ENCODE measurements at places on chromosomes 7 and 10.

GRCh38 chr10:88292185-88292514, 291.0 kb downstream of the RNLS start:
- DNase-seq: no peak

DNA sequence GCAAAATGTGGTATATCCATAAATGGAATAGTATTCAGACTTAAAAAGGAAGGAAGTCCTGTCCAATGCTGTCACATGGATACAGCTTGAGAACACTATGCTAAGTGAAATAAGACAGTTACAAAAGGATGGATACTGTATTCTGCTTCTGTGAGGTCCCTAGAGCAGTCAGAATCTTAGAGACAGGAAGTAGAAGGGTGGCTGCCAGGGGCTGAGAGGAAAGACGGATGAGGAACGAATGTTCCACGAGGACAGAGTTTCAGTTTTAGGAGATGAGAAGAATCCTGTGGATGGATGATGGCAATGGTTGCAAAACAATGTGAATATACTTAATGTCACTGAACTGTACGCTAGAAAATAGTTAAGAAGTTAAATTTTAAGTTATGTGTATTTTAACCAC, 3.8 kb downstream of the PRKCQ start:
- no peak for DNase-seq

DNA sequence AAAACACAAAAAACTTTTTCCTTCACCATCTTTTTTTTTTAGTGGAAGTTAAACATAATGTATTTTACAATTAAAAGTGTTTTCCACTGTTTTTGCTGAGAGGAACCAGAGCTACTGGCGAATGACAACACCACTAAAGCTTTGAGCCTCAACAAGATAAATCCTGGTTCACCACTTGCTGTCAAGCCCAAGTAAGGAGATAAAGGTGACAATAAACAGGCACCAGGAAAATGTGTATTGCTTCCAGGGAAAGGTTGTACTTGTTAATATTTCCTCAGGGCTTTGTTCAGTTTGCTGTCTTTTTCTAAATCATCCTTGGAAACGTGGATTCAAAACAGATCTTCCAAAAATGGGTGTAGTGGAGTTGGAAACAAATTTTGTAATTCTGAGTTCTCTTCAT, 109.9 kb upstream of the ANKRD30A start:
- DNase-seq: no peak

DNA sequence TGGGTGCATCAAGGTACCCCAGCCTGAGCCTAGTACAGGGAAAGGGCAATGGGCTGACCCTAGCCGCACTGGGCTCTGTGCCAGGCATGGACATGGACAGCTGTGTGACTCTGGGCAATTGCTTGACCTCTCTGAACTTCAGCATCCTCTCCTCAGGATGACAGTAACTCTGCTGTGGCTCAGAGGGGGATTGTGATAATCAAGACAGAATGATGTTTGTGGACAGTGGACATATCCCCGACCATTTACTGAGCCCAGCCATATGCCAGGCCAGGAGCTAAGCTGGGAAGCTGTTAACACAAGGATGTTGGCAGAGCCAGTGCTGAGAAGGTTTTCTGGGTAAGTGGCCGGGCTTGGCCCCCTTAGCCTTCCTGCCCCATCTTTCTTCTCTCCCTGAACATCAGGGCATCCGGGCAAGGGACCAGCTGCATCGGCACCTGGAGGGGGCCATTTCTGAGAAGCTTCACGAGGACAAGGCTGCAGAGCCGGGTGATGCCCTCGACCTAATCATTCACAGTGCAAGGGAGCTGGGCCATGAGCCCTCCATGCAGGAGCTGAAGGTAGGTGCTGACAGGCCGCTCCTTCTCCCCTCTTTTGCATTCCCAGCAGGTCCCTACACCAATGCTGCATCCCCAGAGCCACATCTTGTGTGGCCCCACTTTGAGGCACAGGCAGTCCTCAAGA, 3.5 kb downstream of the CYP26C1 start:
- no peak for DNase-seq

GRCh38 chr10:88312855-88313254, 270.3 kb downstream of the RNLS start:
- DNase-seq: no peak

GRCh38 chr10:103850572-103850895, 4.8 kb downstream of the SH3PXD2A start:
- no peak for DNase-seq

- no peak for DNase-seq
Observed at GRCh38 chr7:131106681-131107336, 220.9 kb upstream of the MKLN1 start.

GRCh38 chr10:68829521-68829920, 2.2 kb downstream of the STOX1 start:
- DNase-seq: no peak

DNA sequence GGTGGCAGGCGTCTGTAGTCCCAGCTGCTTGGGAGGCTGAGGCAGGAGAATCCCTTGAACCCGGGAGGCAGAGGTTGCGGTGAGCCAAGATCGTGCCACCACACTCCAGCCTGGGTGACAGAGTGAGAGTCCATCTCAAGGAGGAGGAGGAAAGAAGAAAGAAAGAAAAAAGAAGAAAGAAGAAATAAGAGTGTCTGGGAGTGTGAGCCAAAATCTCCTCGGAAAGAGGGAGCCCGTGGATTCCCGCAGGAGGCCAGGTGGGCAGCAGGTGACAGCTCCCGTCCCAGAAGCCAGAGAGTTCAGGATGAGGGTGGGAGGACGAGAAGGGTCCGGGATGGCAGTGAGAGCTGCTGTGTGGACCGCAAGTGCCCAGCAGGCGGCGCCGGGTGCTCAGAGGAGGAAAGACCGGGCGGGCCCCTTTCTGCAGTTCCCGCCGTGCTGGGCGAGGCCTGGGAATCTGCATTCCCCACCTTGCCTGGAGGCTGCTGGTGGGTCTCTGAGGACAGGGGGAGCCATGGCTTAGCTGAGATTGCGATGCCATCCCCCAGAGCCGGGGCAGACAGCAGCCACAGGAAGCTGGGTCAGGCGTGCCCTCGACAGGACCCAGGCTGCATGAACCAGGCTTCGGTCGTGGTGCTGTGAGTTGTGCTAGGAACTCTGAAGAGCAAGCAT, 17.1 kb upstream of the AMZ1 start:
- no peak for DNase-seq

GRCh38 chr7:44823255-44823781, 24.6 kb downstream of the H2AZ2 start:
- DNase-seq: no peak

GRCh38 chr7:33750177-33750576, 155.2 kb upstream of the BMPER start:
- DNase-seq: no peak

GRCh38 chr7:7816084-7816483, 97.7 kb upstream of the RPA3 start:
- DNase-seq: no peak

- DNase-seq: peak; percentile 55
Observed at GRCh38 chr10:110681023-110681681, 37.0 kb downstream of the RBM20 start.

GRCh38 chr7:150978126-150978789, at the start of gene KCNH2:
TSS of gene KCNH2 (minus strand) at chr7:150978321. CDS start at chr7:150977913, 408 bp downstream.
- peak; percentile 69 for DNase-seq

DNA sequence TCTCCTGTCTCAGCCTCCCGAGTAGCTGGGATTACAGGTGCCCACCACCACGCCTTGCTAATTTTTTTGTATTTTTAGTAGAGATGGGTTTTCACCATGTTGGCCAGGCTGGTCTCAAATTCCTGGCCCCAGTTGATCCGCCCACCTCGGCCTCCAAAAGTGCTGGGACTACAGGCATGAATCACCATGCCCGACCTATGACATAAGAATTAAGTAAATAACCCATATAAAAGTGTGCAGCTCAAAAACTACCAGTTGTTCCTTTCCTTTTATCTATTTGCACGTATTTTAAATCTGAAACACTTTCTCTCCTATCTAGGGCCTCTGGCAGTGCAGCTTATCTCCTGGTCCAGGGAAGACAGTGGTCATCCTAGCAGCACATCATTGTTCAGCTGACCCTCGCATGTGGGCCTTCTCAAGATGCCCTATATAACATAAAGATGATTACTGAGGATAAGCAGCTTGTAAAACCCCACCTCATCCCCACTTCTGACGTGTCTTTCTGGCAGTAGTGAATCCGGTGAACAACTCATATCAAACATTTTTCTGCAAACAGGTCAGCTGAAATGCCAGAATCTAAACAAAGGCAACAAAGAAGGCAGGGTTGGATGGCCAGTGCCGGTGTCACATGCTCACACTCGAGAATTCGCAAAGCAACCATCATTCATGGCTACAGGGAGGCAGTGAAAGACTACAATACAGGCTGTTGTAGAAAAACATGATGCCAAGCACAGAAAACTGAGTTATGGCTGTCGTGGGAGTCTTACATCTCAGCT, 36.0 kb upstream of the KCNIP2 start:
- DNase-seq: no peak

- DNase-seq: no peak
Observed at GRCh38 chr10:107474650-107475049, 310.1 kb upstream of the SORCS1 start.

DNA sequence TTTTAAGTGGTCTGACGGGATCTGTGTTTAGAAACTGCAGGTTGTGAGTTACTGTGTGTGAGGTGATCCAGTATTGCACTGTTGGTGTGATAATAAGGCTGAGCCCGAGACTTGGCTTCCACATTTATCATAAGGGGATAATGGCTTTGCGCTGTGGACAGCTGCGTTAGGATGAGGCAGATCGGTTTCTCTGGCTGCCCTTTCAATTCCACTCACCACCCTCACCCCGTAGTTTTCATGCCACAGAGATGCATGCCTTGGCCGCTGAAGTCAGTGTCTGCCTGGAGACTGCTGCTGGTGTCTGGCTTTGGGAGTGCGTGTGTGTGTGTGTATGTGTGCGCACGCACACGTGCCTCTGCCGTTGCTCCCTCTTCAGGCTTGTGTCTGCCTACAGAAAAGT, 273.0 kb downstream of the CCDC3 start:
- DNase-seq: no peak

DNA sequence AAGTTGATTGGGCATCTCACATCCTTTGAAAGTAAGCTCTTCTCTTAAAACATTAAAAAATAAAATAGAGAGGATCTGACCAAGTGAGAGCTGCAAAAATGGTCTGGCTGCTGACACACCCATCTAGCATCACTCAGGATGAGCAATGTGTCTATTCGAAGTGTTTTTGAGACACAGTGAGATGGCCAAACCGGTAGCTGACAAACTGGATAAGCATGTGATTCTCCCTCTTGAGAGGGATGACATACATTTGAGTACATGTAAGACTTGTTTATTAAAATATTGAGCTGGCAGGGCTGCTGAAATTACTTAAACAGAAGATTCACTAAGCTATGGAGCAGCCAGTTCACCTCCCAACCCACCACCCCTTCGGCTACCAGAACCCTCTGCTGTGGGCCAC, 333.9 kb downstream of the ADRA2A start:
- DNase-seq: no peak

- DNase-seq: no peak
Observed at GRCh38 chr10:122269059-122269687, 1.9 kb upstream of the BTBD16 start.

DNA sequence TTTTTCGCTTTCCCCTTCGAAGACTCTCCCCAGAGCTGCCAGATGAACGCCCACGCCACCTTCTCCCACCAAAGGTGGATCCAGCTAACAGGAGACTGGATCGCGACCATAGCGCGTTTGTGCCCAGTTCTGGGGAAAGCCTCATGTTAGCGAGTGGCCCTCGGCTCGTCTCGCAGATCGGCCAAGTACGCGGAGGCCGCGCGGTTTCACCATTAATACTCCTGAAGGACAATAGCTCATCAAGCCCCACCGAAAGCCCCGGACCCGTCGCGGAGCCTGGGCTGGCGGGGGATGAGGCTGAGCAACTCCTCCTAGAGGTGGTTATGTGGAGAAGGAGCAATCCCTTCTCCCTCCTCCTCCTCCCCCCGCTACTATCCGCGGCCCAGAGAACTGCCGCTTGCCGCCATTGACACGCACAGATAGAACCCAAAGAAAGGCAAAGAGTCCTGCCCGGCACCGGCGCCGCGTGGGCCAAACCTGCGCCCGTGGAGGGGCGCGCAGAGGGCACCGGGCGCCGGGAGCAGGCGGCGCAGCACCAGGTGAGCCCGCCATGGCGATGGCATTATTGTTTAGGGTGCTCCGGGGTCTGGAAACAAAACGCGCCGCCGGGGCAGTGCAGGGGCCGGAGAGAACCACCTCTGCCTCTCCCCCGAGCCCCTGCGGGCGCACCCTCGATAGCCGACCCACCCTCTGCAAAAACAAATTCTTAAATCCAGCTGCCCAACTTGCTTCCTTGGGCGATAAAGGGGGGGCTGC, at the start of gene MACROH2A2:
MACROH2A2 (plus strand) TSS at position 385 of the 756 bp plus-strand sequence. CDS start 22,813 bp downstream, outside the sequence.
- peak; percentile 82 for DNase-seq

- no peak for DNase-seq
Observed at GRCh38 chr10:33833566-33833965, 499.1 kb upstream of the NRP1 start.

GRCh38 chr10:10865913-10866312, 151.8 kb upstream of the CELF2 start:
- no peak for DNase-seq

GRCh38 chr7:131034166-131034881, 293.4 kb upstream of the MKLN1 start:
- no peak for DNase-seq

DNA sequence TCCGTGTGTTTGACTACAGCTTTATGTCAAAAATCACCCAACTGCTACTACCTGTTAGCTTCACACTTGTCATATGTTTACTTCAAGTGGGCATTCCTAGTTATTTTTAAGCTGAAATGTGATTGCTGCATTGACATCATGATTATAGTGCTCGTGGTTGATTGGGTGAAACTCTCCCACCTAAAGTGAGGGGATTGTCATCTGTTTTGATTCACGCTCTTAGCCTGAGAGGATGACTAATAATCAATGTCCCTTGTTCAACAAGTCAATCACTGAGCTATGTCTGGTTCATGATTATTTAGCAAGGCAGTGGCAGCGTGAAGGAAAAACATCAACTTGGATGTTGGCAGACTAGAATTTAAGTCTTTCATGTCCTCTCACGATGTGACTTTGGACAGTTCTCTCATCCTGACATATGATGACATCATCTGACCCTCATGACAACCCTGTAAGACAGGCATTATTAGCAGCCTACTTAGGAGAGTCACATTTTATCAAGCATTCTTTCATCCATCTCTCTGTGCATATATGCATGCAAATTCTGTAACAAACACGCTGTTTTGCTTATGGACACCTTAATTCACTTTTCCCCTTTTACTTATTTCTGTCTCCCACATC, 352.6 kb upstream of the ZMIZ1 start:
- DNase-seq: no peak

DNA sequence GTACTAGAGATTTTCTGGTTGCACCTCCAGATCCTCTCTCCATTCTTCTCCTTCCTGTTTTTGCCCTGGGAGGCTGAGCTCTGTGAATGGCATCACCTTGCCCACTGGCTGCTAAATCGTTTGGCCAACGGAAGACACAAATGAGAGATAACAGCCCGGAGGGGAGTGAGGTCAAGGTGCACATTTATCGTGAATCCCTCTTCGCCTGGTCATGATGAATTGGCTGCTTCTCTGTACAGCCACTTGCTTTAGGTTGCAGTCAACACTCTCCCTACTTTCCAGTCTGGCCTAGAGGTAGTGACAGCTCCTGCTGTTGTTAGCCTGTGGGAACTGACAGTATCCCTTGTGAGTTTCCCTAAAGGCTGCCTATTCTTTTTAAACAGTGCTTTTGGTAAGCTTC, 85.4 kb upstream of the CHCHD3 start:
- no peak for DNase-seq
